ENCODE measurements at places on chromosomes 7 and 10. TPM values are rescaled to one million over a fixed set of nuclear protein-coding genes. Genes with fewer than 3 reads are reported as not detected.

DNA sequence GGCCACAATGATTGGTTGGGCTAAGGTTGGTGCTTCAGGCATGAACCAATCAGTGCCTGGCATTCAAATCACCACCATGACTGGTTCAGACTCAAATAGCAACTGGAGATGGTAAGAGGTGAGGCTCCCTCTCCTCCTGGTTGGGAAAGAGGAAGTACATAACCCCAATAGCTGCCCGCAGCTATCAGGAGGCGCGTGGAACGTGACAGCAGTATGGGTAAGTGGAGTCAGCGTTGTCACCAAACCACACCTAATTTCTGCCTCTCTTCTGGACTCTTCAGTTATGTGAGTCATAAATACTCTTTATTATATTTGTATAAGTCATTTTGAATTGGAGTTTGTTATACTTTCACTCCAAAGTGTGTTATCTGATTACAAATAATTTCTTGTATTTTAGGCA is 17.9 kb upstream of the ITGA8 start:
- H3K4me1 ChIP-seq = peaks cover 17% of the 10 kb centered on the region
- no peak overlapping the region for H3K4me3 ChIP-seq
- H3K27me3 ChIP-seq = no peaks in the 10 kb centered on the region
- no peak for DNase-seq
- H3K27ac ChIP-seq = no peak overlapping the region

DNA sequence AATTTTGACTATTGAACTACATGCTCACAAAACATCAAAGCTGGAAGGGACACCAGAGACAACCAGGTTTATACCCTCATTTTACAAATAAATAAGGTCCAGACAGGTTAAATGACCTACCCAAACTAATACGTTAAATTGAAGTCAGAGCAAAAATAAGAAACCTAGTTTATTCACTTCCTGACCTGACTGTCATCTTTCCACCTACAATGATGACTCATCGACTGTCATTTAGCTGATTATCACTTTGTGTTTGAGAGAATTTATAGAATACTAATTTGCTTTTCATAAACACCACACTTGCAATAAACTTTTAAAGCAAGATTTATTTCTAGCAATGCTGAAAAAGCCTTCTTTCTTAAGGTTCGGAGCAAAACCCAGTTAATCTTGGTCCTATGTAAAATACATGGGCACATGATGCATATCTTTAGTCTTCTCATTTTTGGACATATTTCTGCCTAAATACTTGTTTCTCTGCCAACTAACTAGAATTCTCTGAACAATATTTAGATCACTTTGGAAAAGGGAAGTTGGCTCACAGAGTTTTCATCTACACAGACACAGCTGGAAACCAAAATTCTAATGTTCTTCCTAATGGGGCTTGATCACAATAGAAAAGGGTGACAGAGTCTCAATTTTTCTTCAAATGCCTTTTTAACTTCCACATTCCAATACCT is 16.7 kb upstream of the LRRN3 start:
- no peak overlapping the region for H3K27ac ChIP-seq
- no peaks in the 10 kb centered on the region for H3K27me3 ChIP-seq
- no peaks in the 10 kb centered on the region for H3K36me3 ChIP-seq
- peaks cover 12% of the 10 kb centered on the region for H3K4me1 ChIP-seq

DNA sequence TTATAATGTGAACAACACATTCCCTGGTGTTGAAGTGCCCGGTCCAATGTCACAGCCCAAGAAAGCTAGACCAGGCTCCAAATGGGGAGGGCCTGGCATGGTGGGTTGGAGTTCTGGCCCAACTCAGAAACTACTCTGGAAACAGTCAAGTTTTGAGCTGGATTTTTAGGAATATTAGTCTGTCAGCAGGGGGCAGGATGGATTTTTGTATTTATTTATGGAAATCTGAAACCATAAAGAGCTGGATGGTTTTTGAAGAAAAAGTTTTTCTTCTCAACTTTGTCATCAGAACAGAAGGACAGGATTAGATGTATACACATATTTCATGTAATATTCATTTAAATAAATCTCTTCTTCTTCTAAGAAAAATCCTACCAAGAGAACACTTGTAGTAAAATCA is 97.5 kb downstream of the POU6F2 start:
- no peak overlapping the region for H3K4me3 ChIP-seq
- H3K27me3 ChIP-seq = no peaks in the 10 kb centered on the region
- H3K36me3 ChIP-seq = no peaks in the 10 kb centered on the region
- H3K27ac ChIP-seq = no peak overlapping the region
- DNase-seq = no peak
- H3K4me1 ChIP-seq = no peaks in the 10 kb centered on the region

- no peaks in the 10 kb centered on the region for H3K36me3 ChIP-seq
- no peak overlapping the region for H3K4me3 ChIP-seq
- H3K27ac ChIP-seq = no peak overlapping the region
- H3K27me3 ChIP-seq = no peaks in the 10 kb centered on the region
These were observed 179.2 kb downstream of the SH3PXD2A start for GRCh38 chr10:103676058-103676785.

GRCh38 chr7:111410899-111411298 is 151.4 kb downstream of the IMMP2L start:
- H3K4me3 ChIP-seq = no peak overlapping the region
- H3K27ac ChIP-seq = no peak overlapping the region
- H3K36me3 ChIP-seq = no peaks in the 10 kb centered on the region
- H3K4me1 ChIP-seq = peaks cover 3% of the 10 kb centered on the region
- no peaks in the 10 kb centered on the region for H3K27me3 ChIP-seq
- no peak for DNase-seq

Gene NODAL
- 0.27 TPM for total RNA-seq
